CD4-positive, CD25-positive, alpha-beta regulatory T cell (primary cell): ENCODE measurements at places on chromosomes 6 and 20.
A peak's percentile ranks its signal among the peaks of the same experiment; 100 is the strongest.

DNA sequence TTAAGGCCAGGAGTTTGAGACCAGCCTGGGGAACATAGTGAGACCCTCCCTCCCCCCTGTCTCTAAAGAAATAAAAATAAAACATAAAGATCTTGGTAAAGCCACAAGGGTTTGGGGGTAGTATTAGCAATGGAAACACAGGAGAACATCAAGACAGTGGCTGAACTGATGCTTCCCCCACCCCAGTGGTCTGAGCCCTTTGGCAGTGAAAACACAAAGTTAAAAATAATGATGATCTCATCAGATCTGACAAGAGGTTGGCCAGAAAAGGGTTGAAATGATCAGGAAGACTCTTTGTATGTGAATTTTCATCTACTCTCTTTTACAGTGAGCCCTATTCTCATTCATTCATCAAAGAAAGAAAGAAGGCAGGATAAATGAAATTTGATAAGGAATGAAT, 93.7 kb downstream of the KCNB1 start:
- DNase-seq: no peak

- DNase-seq: no peak
Measured at GRCh38 chr20:36941401-36941835, 10.1 kb downstream of the SAMHD1 start.

GRCh38 chr6:16681260-16681873, 79.9 kb downstream of the ATXN1 start:
- no peak for DNase-seq

GRCh38 chr6:67300430-67301040, 1334.5 kb upstream of the ADGRB3 start:
- DNase-seq: no peak

DNA sequence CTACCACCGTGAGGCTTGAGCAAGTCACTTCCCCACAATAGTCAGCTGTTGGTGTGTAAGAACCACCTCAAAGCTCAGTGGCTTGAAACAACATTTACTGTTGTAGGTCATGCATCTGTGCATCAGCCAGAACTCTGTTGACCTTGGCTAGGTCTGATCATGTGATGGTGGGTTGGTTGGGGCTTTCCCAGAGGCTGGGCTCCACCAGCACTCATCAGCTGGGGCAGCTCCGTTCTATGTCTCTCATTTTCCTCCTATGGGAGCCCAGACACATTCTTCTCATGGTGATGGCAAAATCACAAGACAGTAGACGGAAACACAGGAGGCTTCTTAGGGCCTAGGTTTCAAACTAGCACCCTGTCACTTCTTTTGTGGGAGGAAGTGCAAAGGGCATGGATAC, 42.8 kb upstream of the PSMF1 start:
- no peak for DNase-seq

DNA sequence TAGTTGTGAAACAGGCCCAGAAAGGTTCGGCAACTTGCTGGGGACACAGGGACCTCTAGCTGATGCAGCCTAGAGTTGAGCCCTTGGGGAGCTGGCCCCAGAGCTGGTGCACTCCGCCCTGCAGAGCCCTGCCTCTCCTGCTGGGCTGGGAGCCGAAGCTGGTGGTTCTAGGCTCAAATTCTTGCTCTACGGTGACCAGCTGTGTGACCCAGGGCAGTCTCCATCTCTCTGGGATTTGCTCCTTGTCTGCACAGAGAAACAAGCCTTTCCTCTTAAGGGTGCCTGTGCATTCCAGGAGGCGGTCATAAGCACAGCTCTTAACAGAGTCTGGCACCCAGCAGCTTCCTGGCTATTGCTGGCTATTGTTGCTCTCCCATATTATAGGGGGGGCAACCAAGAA, 47.4 kb downstream of the RBM38 start:
- DNase-seq: no peak

GRCh38 chr6:157450931-157451742, 70.1 kb downstream of the ZDHHC14 start:
- no peak for DNase-seq

GRCh38 chr20:59253779-59254319, 46.6 kb upstream of the EDN3 start:
- DNase-seq: no peak

- DNase-seq: peak; percentile 64
Measured at GRCh38 chr20:63178889-63179686, 36.8 kb downstream of the YTHDF1 start.

- no peak for DNase-seq
Measured at GRCh38 chr6:43499028-43499815, 10.9 kb downstream of the LRRC73 start.

- DNase-seq: no peak
Measured at GRCh38 chr6:36555750-36556252, 8.5 kb upstream of the STK38 start.
